Posterior vena cava (tissue), 2 donors: ENCODE measurements at places on chromosomes 12 and 14. TPM values are rescaled to one million over a fixed set of nuclear protein-coding genes. Genes with fewer than 3 reads are reported as not detected.

A2ML1 gene
- total RNA-seq: not detected

TUNAR gene
- total RNA-seq: not detected

- DNase-seq: no peak
These were observed 501.0 kb downstream of the RERGL start for GRCh38 chr12:17588968-17589367.

GRCh38 chr14:68293404-68293803 lies 473.8 kb downstream of the RAD51B start:
- DNase-seq: no peak

DNA sequence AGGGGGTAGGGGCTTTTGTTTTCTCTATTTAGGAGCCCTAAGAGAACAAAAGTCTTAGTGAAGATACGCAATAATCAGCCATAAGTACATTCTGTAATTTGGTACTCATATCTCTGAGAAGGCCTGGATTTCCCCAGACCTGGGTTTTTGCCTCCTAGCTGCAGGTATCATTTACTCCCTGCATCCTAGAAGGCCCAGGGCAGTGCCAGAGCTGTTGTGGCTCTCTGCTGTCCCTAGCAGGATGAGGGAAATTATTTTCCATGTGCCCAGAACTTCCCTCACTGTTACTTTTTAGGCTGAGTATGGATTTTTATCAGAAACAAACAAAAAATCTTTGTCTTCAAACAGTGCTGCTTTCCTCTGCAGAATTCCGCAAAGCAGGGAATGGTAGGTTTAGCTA lies 192.5 kb upstream of the SYT1 start:
- no peak for DNase-seq
